ENCODE measurements at places on chromosomes 7 and 10. TPM values are rescaled to one million over a fixed set of nuclear protein-coding genes. Genes with fewer than 3 reads are reported as not detected.

OR2A12 gene
- not detected for total RNA-seq

CYP3A4 gene
- not detected for total RNA-seq

ACSM6 gene
- not detected for total RNA-seq

GPR26 gene
- total RNA-seq, result not detected

All from placental pericyte (primary cell).